Mesothelial cell of epicardium (in vitro differentiated cells): ENCODE measurements at places on chromosomes 5 and 9. TPM values are rescaled to one million over a fixed set of nuclear protein-coding genes. Genes with fewer than 3 reads are reported as not detected.

LCNL1 gene
- total RNA-seq: 4.7 to 5.7 TPM (median 5.5 TPM) in 3 replicates

GRCh38 chr5:15577132-15577531 is 77.2 kb downstream of the FBXL7 start:
- DNase-seq: no peak

DNA sequence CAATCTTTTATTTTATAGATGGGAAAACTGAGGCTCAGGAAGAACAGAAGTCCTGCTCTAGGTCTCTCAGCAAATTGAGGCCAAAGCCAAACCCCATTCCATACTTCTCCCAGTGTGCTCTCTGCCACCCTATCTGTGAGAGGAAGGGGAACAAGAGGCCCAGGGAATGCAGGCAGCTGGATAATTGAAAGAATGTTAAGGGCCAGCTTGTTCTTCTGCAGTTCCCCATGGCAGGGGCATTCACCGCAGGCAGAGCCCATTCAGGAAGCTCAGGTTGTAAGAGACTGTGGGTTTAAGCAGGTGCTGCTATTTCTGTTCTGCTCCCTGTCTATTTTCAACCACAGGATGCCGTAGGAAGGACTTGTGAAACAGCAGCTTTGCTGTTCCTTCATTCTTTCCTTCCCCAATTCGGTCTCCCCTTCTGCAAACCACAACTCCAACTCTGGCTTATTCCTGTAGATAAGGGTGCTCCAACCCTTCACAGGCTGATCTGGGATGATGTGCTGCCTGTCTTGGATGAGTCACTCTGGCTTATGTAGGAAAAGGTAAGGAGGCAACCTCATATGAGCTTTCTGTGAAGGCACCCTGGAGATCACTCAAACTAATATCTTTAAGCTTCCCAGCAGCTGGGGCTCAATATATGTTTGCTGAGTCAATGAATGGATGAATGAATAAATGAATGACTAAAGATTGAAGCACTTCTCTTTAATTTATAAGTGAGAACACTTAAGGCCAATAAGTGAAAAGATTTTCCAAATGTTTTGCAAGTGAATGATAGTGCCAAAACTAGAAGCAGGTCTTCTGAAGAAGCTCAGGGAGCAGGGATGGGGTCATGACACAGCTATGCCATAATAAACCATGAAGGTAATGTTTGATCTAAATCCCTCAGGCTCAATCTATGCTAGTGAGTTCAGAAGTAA is 377.6 kb downstream of the BRINP1 start:
- no peak for DNase-seq

GRCh38 chr5:96257904-96258303 is 175.1 kb downstream of the PCSK1 start:
- no peak for DNase-seq

DNA sequence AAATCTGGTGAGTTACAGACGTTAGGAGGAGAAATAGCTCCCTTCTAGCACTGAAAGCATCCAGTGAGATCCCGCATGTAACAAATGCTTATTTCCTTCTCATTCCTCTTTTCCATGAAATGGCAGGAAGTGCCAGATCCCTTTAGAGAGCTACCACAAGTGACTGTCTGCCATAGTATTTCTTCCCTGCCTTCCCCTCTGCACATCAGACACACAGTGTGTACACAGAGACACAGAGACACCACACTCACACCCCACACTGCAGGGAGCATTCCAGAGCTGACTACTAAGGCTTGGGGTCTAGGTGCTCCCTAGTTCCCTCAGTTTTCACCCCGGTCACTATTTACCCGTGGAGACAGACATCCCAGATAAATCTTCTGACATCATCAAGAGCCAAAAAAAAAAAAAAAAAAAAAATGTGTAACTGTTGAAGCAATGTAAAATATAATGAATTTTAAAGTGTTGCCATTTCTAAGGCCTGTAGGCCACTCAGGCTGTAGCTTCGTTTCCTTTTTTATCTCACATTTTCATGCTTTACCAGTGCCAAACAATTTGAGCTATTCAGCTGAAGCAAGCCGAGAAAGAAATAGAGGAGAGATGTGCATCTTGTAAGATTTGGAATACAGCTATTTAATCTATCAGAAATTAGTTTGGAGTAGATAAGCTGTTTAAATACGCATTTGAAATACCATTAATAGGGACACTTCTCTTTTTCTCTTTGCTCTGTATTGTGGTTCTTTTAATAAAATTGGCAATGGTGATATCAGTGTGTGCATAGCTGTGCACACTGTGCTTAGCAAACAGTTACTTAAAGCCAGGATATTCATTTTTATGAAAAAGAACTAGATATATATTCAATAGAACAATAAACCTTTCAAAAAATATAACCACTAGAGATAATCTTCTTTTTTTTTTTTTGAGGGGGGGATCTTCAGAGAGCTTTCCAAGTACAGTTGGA is 405.5 kb downstream of the PDE4D start:
- DNase-seq: no peak

CD72 gene
- total RNA-seq: 4.2 to 5.2 TPM (median 4.7 TPM) in 3 replicates

DNA sequence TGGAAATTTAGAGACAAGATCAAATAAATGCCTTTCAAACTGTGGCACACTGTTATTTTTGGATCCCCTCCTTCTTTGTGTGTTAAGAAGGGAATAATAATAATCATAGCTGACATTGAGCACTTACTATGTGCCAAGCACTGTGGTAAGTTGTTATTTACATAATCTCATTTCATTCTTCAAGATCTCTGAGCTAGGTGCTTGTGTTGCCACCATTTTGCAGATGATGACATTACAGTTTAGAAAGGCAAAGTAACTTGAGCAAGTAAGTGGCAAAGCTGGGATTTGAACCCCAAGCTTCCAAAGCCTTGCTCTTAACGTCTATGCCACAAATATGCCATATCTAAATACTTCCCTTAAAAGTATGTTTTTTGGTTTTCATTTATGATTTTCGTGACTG is 121.8 kb upstream of the TMEM161B start:
- DNase-seq: no peak
